Fibroblast of skin of right biceps (primary cell): ENCODE measurements at places on chromosomes 7 and 10.

GRCh38 chr10:103188853-103189252 is 4.2 kb downstream of the NT5C2 start:
- DNase-seq: no peak

GRCh38 chr7:47707583-47707982 is 125.7 kb upstream of the TNS3 start:
- DNase-seq: no peak

- no peak for DNase-seq
Observed at GRCh38 chr7:159167139-159167538, 22.5 kb upstream of the VIPR2 start.

DNA sequence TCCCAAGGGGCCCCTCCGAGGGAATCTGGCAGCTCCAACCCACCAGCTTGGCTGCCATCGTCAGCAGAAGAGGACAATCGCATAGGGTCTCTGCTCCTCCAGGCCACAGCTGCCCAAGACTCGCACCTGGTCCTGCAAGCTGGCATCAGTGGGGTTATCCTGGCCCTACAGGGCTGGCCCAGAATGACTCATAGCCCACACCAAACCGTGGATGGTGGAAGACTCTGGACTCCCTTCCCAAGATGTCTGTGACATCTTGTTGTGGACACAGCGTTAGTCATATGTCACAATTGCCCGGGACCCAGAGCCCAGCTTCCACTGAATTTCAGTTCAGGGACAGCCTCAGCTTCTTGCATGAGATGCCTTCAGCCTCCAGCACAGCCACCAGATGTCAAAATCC is 91.5 kb upstream of the CUX1 start:
- no peak for DNase-seq

GRCh38 chr7:109582211-109582610 is 1012.5 kb downstream of the DNAJB9 start:
- DNase-seq: no peak

GRCh38 chr10:29160150-29160617 is 128.7 kb upstream of the LYZL1 start:
- DNase-seq: peak; percentile 91

GRCh38 chr7:154817224-154817896 is 185.6 kb downstream of the PAXIP1 start:
- DNase-seq: no peak

DNA sequence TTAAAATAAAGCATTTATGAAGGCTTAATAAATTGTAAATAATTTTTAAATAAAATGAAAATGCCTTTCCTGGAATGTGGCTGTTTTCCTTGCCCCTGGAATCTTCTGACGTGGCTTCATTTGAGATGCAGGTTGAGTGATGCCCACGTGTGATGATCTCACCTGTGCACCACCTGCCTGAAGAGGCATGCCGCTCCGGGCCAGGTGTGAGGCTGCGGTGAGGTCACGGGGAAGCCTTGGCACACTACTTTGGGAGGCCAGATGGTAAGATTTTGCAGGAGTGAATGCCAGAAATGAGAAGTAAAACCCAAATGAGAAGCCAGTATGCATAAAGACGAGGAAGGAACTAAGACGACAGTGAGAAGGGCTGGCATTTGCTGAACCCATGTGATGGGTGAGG is 36.2 kb downstream of the GOT1 start:
- DNase-seq: no peak

DNA sequence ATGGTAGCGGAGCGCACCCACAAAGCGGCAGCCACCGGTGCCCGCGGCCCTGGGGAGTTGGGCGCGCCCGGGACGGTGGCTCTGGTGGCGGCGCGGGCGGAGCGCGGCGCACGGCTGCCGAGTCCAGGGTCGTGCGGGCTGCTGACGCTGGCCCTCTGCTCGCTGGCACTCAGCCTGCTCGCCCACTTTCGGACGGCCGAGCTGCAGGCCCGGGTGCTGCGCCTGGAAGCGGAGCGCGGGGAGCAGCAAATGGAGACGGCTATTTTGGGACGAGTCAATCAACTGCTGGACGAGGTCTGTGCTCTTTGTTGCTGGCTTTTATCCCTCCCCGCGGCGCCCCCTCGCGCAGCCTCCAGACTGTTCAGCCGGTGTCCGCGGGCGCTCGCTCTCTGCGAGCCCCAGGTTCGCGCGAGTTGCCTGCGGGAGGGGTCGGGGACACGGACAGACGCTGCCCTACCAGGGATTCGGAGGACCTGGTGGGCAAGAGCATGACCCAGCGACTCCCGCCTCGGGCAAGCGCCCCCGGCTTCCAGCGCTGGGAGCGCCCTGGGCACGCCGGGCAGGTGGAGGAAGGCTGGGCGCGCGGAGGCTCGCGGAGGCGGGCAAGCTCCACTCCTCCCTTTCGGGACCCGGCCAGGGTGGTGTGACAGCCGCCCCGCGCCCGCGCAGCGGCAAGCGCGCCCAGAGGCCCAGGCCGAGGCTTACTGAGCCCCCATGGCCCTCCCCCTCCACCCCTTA is 887 bp downstream of the COL13A1 start:
- peak; percentile 57 for DNase-seq

- DNase-seq: peak; percentile 44
Observed at GRCh38 chr10:104642658-104643302, 1.7 kb downstream of the SORCS3 start.

- peak; percentile 18 for DNase-seq
Observed at GRCh38 chr7:104156842-104157277, 51.0 kb downstream of the ORC5 start.

- DNase-seq: peak; percentile 53
Observed at GRCh38 chr7:115851291-115851690, 179.3 kb downstream of the TFEC start.

- no peak for DNase-seq
Observed at GRCh38 chr10:79119306-79119705, 50.5 kb downstream of the ZMIZ1 start.

- peak; percentile 30 for DNase-seq
Observed at GRCh38 chr10:55631071-55631654, 729.9 kb downstream of the ZWINT start.

DNA sequence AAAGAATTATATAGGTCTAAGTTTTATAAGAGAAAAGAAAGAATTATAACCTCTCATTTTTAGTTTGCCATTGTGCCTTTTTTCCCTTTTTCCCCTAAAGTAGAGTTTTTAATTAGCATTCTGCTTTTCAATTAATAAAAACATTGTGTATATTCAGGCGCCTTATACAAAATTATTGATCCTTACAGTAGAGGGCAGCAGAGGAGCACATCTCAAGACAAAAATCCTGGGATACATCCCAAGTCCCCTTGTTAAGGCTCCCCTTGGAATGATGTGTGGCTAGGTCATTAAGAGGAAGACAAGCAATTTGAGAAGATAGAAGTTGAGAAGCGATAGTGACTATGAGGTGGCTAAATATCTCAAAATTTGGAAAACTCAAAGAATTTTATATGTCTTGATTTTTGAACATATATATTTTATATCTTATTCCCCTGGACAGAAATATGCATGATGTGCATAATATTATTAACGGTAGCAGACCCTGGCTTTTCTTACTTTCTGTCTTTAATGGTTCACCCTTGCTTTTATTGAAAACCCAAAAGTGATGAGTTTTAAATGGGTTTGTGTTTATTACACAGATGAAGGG is 19.1 kb upstream of the TPK1 start:
- DNase-seq: peak; percentile 40

DNA sequence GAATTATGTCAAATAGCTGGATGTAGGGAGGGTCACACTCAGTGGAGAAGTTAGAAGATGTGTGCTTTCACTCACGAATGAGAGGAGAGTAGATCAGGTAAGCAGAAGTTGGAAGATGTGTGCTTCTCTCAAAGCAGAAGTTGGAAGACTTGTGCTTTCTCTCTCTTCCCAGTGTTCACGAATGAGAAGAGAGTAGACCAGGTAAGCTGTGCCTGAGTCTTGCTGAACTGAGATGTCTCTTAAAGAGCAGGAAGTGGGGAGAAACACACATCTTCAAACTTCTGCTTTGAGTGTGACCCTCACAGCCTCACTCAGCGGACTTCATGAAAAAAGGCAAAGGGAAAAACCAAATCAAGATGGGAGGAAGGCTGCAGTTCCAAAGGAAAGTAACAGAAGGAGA is 7.0 kb upstream of the TMEM243 start:
- no peak for DNase-seq

DNA sequence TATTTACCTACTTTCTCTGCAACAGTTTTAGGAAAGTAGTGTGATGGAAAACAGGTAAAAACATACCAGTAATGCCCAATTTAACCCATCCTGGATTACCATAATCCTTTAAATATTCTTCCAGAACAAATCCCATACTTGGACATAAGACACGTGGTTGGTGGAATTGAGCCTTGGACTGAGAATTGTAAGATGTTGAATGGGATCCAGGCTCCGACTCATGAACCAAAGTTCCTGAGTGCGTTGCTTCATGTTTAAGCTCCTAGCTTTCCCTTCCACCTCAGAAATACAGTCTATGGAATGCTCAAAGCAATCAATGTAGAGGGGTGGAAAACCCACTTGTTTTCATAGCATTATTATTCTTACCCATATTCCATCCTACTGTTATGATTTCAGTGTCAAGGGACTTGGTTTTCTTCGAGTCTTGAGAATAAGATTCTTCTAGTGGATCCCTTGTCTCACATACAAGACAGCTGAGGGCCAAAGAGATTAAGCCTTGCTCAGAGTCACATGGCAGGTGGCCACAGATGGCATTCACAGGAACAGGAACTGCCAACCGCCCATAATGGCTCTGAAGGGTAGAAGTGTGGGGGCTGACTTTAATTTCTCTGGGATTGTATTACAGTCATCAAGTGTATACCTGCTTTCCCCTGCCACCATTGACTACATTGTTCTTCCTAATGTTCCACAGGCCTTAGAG is 171.2 kb downstream of the GFRA1 start:
- DNase-seq: peak; percentile 76

DNA sequence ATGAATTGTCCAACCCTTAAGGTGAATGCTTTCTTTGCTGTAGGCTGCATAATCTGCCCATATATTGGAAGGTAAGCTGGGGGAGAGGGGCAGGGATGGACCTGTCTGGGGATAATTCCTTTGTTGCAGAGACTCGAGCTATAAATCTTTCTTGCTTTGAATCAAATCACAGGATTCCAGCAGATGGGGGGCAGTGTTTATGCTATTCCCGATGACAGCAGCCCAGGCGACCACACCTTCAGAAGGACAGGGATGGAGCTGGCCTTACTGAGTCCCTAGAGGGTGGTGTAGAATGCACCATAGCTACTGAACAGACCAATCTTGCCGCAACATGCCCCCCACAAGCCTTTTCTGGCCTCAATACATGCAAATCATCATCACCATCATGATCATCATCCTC is 2.5 kb downstream of the PODXL start:
- no peak for DNase-seq

DNA sequence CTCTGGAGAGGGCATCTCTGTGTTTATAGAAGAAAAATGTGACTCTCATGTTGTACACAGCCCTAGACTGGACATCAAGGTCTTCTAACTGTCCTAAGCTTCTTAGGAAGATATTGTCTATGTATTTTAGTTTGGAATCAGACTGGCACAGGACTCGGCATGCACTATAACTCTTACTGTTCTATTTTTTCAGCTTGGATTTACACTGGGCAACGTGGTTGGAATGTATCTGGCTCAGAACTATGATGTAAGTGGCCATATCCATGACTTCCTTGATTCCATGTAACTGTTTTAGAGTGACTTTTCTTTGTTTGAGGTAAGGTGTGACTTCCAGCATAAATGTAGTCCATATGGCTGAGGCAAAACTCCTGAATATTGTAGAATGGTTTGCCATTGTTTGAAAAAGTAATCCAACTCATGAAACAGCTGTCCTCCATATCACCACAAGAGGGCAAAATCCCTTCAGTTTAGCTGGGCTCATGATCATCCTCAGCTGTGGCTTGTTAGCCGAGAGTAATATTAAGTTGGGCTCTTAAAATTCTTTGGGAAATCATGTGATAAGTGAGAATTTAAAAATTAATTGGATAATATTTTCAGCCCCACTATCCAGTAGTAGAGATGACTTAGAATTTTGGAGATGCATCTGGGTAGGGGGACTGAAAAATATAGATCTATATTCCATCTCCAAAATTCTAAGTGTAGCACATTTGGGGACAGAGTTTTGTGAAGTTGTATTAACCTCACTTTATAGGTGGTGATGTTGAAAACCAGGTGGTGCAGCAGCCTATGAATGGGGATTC is 10.4 kb downstream of the STMP1 start:
- DNase-seq: peak; percentile 72

DNA sequence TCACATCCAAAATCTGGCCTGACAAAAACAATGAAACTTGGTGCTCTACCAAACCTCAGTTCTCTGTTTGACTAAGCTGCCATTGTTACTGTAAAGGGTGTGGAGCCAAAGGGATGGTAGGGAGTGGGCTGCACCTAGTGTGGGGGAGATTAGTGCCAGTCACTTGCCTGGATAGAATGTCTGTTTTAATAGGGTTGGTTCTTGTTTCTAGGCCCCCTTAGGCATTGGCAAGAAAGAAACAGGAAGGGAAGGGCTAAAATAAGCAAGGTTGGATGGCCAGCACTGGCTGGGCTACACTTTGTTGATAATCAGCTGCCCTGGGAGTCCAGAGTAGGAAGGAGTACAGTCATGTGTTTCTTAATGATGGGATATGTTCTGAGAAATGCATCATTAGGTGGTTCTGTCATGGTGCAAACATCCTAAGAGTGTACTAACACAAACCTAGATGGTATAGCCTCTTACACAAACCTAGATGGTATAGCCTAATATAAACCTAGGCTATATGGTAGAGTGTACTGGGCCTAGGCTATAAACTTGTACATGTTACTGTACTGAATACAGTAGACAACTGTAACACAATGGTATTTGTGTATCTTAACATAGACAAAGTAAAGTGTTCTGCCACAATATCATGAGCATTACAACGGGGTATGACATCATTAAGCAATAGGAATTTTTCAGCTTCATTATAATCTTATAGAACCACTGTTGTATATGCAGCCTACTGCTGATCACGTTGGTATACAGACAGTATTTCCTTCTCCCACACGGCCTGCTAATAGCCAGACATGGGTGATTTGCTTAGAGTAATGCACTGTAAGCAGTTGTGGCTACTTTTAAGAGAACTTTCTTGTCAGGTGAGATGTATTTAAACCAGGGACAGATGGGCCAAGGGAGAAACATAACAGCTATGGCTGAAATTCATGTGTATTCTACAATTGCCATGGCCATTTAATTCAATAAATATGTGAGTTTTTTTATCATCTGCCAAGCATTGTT is 15.4 kb downstream of the BBIP1 start:
- peak; percentile 7 for DNase-seq

DNA sequence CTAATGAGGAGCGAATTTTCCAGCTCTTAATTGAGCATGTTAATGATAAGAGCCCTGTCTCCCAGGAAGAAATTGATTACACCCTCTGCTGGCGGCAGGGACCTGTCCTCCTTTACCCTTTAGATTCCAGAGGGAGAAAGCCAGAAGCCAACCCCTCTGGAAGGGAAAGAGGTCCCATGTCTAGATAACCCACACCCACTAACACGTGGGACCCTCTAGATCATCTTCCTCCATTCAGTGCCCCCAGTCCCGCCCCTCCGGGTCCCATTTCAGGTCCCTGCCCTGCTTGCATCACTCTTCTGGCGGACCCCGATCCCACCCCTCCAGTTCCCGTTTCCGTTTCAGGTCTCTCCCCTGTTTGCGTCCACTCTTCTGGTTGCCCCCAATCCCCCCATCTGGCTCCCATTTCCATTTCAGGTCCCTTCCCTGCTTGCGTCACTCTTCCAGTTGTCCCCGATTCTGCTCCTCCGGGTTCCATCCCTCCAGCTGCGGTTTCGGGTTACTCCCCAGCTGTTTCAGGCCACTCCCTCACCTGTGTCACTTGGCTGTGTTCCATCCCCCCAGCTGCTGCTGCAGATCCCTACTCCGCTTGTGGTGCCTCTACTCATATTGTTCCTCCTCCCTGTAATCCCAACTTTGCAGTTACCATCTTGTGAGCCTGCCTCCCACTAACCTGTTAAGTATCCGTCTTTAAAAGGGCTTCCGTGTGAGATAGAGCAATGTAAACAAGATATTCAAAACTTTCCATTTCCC is 202.4 kb downstream of the SH2D4B start:
- no peak for DNase-seq
